ENCODE measurements at places on chromosomes 3 and 15.
A peak's percentile ranks its signal among the peaks of the same experiment; 100 is the strongest.

GRCh38 chr3:183386651-183387050 lies 41.8 kb downstream of the MCF2L2 start:
- DNase-seq = no peak

- DNase-seq = no peak
Observed at GRCh38 chr15:66886686-66887273, 178.6 kb upstream of the SMAD3 start.

DNA sequence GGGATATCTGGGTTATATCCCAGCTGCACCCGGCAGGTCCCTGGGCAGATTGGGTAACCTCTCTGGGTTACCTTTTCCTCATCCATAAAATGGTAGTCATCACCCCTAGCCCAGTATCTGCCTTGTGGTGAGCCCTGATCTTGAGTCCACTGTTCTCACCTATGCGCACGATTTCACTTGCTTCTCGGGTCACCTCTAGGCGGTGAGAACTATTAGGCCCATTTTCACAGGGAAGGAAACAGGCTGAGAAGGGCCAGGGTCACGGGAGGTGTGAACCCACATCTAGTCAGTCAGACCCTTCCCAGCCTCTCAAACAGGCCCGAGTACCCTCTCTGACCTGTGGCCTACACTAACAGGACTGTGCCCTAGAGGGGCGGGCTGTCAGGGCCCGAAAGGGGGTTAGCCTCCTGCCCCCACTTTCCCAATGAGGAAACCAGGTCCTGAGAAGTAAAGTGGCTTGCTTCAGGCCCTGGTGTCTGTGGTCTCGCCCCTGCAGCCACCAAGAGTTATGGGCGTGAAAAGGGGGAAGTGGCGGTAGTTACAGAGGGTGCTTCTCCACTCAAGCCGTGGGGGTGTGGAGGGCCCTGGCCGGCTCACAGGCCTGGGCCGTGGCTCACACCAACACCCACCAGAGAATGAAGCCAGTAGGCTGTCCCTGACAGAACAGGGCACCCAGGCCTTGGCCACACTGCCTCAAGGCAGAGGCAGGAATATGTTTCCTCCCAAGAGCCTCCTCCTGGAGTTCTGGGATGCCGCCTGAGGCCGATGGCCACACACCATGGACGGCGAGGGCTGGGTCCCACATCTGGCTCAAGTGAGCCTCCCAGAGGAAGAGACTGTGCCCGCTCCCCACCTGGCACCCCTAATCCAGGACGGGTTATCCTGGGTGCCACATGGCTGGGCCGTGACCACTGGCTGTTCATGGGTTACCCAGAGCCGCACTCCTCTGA lies 19.5 kb downstream of the PSTPIP1 start:
- no peak for DNase-seq

DNA sequence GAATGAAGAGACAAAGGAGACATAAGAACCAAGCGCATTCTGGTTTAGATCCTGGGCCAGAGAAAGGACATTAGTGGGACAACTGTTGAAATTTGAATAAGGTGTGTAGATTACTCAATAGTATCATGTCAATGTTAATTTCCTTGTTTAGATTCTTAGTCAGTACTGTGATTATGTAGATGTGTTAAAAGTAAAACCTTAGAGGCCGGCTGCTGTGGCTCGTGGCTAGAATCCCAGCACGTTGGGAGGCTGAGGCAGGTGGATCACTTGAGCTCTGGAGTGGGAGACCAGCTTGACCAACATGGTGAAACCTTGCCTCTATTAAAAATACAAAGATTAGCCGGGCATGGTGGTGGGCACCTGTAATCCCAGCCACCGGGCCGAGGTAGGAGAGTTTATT lies 26.7 kb downstream of the CYP8B1 start:
- no peak for DNase-seq

DNA sequence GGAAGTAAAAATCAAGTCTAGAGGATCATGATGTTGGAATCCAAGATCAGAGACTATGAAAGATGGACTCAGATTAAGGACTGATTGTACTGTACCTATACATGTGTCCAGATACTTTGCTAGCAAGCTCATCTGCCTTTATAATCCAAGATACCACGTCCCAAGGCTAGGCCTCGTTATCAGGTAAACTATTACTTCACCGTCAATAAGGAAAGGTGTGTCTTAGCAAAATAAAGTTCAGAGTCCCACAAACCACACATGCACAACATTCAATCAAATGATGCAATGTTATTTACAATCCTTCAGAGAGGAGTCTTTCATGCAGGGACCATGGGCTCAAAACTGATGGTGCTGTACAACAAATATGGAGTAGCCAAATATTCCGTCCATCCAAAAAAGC lies 1092.9 kb downstream of the IGSF11 start:
- no peak for DNase-seq

DNA sequence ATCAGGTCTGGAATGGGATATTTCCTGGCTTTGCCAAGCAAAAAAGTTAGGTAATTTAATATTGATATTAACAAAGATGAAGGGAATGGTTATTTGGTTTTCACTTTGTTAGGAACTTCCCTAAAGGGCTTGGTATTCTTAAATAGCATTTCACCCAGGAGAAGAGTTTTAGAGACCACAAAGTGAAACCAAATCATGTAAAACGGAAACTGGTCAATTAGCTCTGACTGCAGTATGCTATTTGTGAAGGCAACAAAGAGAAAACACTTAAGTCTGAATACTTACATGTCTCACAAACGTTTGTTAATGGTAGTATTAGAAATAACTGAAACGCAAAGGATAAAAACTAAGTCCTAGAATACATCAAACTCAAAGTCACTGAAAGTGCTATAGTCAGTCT lies 32.4 kb upstream of the SETMAR start:
- no peak for DNase-seq

- no peak for DNase-seq
Observed at GRCh38 chr3:94524102-94524919, 461.4 kb downstream of the NSUN3 start.

- no peak for DNase-seq
Observed at GRCh38 chr3:12413721-12414255, 70.5 kb upstream of the TSEN2 start.

DNA sequence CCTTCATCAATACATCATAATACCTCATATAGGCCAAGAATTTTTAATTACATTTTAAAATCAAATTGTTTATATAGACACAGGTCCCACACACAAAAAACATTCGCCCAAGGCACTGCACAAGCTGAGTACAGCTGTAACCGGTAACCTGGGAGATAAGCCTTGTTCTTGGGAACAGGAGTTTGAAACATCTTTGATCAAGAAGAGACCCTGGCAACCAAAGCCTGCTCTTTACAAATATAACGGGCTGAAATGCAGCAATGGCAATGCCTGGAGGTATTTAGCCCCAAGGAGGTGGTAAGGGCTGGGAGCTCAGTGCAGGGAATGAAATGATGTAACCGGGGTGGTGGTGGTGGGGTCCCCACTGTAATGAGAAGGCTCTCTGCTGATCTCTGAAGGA lies 7.2 kb upstream of the CORO2B start:
- DNase-seq = no peak

DNA sequence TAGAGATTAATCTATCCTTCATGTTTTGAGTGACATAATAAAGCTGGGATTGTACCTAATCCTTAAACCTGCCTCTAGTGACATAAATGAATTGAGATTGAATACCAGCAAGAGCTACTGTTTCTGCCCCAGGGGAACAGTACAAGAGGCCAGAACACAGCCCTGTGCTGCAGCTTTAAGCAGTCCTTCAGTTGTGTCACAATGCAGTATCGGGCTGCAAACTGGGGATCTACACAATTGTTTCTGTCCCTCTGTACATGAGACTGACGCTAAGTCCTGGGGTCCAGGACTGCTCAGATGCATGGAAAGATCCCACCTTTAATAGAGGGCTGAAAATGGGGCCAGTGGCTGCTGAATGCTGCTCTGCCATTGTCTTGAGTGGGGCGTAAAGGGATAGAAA lies 87.5 kb downstream of the MINAR1 start:
- no peak for DNase-seq

DNA sequence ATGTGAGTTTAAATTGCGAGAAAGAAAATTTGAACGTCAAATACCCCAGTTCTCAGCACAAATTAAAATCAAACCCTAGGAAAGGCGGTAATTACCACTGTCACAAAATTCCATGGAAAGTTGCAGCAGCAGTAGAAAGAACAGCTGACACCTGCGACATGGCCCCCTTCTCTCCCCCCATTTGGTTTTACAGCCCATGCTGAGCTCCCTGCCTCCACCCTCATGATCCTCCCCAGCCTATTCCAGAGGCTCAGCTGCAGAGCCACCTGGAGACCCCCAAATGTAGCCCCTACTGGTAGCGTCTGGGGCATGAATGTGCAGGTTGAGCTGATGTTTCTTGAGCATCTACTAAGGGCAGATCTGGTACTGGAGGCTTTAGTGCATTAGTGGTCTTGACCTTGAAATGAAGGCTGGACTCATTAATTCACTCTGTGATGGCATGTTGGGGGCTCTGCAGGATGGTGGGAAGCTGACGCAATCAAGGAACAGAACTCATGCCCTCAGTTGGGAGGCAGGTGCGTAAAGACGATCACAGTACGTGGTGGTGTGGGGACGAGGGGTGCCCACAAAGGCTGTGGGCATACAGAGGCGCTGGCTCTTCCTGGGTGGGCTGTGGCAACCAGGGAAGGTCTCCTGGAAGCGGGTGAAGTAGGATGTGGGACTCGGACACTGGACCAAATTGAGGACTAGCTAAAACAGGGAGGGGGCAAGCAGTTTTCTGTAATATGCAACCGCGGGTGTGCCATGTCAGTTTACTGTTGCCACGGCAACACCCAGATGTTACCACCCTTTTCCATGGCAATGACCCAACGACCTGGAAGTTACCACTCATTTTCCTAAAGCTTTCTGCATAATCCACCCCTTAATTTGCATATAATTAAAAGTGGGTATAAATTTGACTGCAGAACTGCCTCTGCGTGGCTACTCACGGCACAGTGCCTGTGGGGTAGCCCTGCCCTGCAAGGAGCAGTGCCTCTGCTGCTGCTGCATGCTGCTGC lies 39.8 kb downstream of the PRKCD start:
- no peak for DNase-seq

DNA sequence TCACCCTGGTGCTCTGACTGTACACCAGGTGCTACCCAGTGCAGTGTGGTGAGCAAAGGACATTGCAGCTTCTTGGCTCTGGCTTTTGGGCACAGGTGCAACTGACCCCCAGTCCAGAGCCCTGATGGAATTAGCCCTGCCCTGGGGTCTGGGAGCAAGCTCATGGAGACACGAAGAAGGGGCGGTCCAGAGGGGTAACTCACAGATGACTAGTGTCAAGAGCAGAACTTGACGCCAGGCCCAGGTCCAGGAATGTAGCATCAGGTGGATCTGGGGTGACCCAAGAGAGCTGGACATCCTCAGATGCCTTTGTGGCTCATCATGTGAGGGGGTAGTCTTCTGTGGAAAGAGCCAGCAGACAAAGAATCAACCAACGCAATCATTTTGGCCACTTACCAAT lies 88.9 kb downstream of the ASB7 start:
- DNase-seq = no peak

DNA sequence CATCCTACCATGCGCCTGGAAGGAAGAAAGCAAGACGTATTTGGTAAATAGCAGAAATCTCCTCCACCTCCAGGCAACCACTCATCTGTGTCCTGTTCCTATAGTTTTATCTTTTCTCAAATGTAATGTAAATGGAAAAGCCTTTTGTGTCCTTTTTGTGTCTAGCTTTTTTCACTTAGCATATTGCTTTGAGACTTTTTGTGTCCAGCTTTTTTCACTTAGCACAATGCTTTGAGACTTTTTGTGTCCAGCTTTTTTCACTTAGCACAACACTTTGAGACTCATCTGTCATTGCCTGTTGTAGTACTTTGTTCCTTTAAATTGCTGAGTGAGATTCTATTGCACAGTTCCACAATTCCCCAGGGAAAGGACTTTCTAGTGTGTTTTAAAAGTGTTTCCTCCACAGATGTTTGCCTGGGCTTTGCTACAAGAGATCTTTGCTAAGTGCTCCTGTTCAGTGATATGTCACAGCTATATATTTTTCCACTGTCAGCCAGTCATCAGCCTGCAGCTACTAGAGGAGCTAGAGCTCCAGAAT lies 27.9 kb upstream of the MUC13 start:
- no peak for DNase-seq

- no peak for DNase-seq
Observed at GRCh38 chr15:100711516-100712021, 109.2 kb downstream of the ASB7 start.

GRCh38 chr3:72482589-72483321 lies 365.5 kb downstream of the SHQ1 start:
- peak; percentile 71 for DNase-seq

- DNase-seq = no peak
Observed at GRCh38 chr15:62706317-62706716, 336.2 kb upstream of the TPM1 start.

DNA sequence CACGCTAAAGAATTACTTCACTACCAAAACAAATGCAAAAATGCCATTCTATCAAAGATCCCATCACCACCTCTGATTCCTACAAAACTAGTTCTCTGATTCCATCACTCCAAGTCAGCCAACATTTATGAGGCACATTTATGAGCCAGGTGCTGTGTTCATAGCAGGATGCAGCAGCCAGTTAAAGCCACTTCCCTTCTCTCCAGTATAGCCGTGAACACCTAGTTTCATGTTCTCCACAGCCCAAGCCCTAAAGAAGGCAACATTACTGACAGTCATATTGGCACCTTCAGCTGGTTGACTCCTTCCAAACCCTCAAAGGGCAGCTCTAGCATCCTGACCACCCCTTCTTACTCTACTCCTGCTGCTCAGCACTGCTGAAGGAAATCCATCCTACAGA lies 36.4 kb downstream of the RYK start:
- no peak for DNase-seq

GRCh38 chr15:66452420-66452819 lies 45.1 kb downstream of the SNAPC5 start:
- DNase-seq = no peak

DNA sequence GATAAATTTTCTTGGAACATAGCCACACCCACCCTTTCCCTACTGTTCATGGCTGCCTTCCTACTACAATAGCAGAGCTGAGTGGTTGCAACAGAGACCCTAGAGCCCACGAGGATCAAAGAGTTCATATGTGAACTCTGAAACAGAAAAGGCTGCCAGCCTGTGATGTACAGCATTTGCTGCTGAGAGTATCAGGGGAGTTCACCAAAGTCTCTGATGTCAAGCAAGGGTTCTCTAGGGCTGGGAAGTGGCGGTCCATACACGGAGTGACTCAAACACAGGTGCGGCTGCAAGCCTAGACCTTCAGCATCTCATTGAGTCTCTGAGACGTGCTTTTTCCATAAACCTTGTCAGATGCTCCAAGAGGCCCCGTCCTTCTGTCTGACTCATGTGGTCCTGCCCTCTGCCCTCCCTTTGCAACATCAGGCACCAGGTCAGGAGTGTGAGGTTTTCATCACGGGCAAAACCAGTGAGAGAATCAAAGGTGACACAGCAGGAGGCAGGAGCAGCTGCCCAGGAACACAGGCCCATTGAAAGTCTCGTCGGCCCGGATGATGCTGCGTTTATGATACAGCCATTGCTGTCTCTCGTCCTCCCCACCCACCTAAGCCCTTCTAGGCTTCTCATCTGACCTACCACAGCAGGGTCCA lies 42.9 kb downstream of the PCSK6 start:
- DNase-seq = no peak

Measured in stimulated activated CD4-positive, alpha-beta T cell treated with anti-CD3 and anti-CD28 coated beads, Interleukin-1b, Interleukin-23, amount 100 ng/mL, for 24 hours (primary cell).